Naive thymus-derived CD8-positive, alpha-beta T cell (primary cell): ENCODE measurements at places on chromosomes 1 and 21. TPM values are rescaled to one million over a fixed set of nuclear protein-coding genes. Genes with fewer than 3 reads are reported as not detected.

GRCh38 chr1:160244209-160244608 is 18.1 kb downstream of the DCAF8 start:
- peaks cover 60% of the 10 kb centered on the region for H3K36me3 ChIP-seq
- peak overlapping the region; percentile 10 for H3K27ac ChIP-seq
- H3K4me3 ChIP-seq = no peak overlapping the region
- DNase-seq = no peak

DNA sequence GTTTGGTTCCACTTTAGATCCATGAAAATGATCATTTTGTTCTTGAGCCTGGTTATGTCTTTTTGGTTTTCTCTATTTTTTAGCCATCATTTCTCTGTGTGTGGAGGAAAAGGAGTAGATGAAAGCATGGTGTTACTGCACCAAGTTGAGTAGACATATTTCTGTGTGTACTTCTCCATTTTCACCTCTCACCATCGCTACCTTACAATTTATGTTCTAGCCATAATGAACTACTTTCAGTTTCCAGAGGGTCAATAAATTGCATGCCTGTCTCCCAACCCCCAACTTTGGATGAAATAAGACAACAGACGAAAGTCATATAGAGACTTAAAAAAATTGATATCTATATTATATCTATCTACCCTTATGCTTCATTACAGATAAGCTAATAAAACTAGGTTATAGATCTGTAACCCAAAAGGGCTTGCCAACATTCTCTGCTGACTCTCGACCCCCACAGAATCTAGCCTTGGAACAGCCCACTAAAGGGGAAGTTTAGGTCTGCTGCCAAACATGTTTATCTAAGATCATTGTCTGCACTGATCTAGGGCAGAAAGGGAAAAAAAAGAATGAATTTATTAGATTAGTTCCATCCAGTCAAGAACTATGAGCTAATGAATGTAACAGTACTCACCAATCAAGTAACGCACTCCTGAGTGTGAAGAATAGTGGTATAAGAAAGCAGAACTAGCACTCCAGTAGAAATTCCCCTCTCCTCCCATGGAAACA is 7.5 kb upstream of the MAN1A2 start:
- H3K27ac ChIP-seq = peak overlapping the region; percentile 80
- DNase-seq = no peak
- H3K36me3 ChIP-seq = no peaks in the 10 kb centered on the region
- H3K4me3 ChIP-seq = peak overlapping the region; percentile 60
- no peaks in the 10 kb centered on the region for H3K27me3 ChIP-seq

- no peak for DNase-seq
- no peak overlapping the region for H3K27ac ChIP-seq
- peaks cover 8% of the 10 kb centered on the region for H3K36me3 ChIP-seq
- H3K4me3 ChIP-seq = no peak overlapping the region
- no peaks in the 10 kb centered on the region for H3K27me3 ChIP-seq
- H3K4me1 ChIP-seq = no peaks in the 10 kb centered on the region
Measured at GRCh38 chr1:97423403-97423802, 497.4 kb downstream of the DPYD start.

DNA sequence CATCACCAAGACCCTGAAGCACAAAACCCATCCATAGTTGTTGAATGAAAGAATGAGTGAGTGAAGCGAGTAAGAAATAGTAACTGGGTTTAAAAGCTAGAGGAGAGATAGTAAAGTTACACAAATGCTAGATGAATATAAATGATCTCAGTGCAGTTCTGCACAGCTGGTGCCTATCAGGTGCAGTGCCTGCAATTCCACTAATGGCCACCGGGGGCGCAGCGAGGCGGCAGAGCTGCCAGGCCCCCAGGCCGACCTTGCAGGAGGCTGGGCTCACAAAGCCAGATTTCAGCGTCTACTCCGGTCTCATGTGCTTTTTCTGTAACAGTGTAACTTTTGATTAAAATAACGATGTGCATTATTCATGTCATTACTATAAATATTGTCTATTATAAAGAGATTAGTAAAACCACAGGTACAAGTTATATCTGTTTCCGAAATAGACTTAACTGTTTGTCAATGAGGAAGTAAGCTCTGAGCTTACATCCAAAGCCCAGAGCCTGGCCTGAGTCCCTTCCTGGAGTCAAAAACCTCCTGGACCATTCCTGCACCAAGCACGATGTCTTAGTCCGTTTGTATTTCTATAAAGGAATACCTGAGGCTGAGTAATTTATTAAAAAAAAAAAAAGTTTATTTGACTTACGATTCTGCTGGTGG is 477.6 kb downstream of the NPHP4 start:
- H3K27ac ChIP-seq = no peak overlapping the region
- H3K4me1 ChIP-seq = no peaks in the 10 kb centered on the region
- no peak overlapping the region for H3K4me3 ChIP-seq
- peaks cover 8% of the 10 kb centered on the region for H3K27me3 ChIP-seq

GRCh38 chr1:28782011-28782410 is 30.0 kb upstream of the OPRD1 start:
- no peak for DNase-seq
- H3K27ac ChIP-seq = no peak overlapping the region
- H3K4me1 ChIP-seq = peaks cover 5% of the 10 kb centered on the region
- no peaks in the 10 kb centered on the region for H3K36me3 ChIP-seq
- no peak overlapping the region for H3K4me3 ChIP-seq
- no peaks in the 10 kb centered on the region for H3K27me3 ChIP-seq

GRCh38 chr1:62753031-62753965 is 30.6 kb upstream of the ATG4C start:
- no peak overlapping the region for H3K27ac ChIP-seq
- H3K4me1 ChIP-seq = no peaks in the 10 kb centered on the region
- no peaks in the 10 kb centered on the region for H3K36me3 ChIP-seq
- H3K27me3 ChIP-seq = peaks cover 4% of the 10 kb centered on the region
- DNase-seq = no peak

DNA sequence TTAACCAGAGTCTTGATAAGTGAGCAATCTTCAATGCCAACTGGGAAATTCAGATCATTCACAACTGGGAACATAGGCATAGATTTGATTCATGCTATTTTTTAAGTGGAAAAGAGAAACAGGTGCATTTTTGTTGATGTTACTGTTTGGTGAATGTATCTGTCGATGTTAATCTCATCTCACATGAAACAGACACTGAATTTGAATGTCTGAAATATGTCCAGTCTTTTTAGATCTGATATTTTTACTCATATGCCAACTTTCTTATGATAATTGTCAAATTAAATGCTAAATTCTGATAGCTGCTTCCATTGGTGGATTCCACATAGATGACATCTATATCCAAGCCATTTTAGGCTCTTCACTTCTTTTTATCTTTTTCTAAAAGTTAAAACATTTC is 213.1 kb downstream of the RYR2 start:
- H3K4me3 ChIP-seq = no peak overlapping the region
- H3K27me3 ChIP-seq = peaks cover 21% of the 10 kb centered on the region
- H3K4me1 ChIP-seq = no peaks in the 10 kb centered on the region

DNA sequence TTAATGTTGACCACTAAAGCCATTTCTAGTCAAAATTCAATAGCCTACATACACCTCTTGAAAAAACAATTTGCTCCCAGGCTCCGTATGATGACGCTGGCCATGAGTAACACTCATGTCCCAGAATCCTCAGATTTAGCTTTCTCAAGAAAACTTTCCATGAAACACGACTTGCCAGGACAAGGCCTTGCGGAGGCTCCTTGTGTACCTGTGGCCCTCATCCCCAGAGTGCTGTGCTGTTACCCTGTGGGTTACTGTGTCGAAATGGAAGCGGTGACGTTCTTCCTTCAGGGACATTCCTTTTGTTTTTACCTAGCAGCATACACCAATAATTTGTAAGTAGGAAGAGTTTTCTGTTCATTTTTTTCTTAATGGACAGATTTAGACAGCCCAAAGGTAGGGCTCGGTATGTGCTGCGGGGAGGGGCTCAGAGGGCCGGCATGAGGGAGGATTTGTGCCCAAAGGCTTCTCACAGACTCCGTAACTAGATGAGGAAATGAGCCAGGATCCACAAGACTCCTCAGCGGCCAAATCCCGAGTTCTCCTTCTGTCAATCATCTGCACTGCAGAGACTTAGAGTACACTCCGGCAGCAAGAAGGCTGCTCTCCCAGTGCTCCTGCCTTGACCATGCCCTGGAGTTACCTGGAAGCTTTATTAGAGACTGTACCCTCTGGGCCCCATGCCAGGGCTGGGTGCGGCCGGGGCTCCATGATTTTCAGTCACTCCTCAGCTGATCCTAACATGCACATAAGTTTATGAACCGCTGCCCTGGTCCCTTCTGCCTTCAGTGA is 17.8 kb downstream of the GNG12 start:
- H3K4me1 ChIP-seq = no peaks in the 10 kb centered on the region
- no peak overlapping the region for H3K27ac ChIP-seq
- no peak overlapping the region for H3K4me3 ChIP-seq
- H3K27me3 ChIP-seq = peaks cover 36% of the 10 kb centered on the region
- no peaks in the 10 kb centered on the region for H3K36me3 ChIP-seq
- no peak for DNase-seq

- DNase-seq = no peak
- peaks cover 21% of the 10 kb centered on the region for H3K4me1 ChIP-seq
- H3K36me3 ChIP-seq = peaks cover 32% of the 10 kb centered on the region
- no peak overlapping the region for H3K27ac ChIP-seq
Measured at GRCh38 chr1:169690489-169690888, 20.9 kb downstream of the SELL start.

- no peaks in the 10 kb centered on the region for H3K4me1 ChIP-seq
- no peaks in the 10 kb centered on the region for H3K36me3 ChIP-seq
- no peak overlapping the region for H3K27ac ChIP-seq
Measured at GRCh38 chr1:36715797-36716196, 233.1 kb upstream of the CSF3R start.

The FCRL6 gene
- 2.1 TPM for total RNA-seq

The MATN1 gene
- total RNA-seq = 0.96 TPM

The NUAK2 gene
- total RNA-seq = 46.9 TPM
